NCI-H1105 treated with DMSO at 0.1 percent for 48 hours (cell line): ENCODE measurements at places on chromosomes 16 and 17.

- DNase-seq: no peak
Observed at GRCh38 chr17:59327981-59328290, 3.5 kb upstream of the YPEL2 start.

- DNase-seq: peak; percentile 63
Observed at GRCh38 chr17:41518789-41519449, at the start of gene KRT15. KRT15 (minus strand) TSS chr17:41518890; CDS start chr17:41518827, 63 bp downstream.

DNA sequence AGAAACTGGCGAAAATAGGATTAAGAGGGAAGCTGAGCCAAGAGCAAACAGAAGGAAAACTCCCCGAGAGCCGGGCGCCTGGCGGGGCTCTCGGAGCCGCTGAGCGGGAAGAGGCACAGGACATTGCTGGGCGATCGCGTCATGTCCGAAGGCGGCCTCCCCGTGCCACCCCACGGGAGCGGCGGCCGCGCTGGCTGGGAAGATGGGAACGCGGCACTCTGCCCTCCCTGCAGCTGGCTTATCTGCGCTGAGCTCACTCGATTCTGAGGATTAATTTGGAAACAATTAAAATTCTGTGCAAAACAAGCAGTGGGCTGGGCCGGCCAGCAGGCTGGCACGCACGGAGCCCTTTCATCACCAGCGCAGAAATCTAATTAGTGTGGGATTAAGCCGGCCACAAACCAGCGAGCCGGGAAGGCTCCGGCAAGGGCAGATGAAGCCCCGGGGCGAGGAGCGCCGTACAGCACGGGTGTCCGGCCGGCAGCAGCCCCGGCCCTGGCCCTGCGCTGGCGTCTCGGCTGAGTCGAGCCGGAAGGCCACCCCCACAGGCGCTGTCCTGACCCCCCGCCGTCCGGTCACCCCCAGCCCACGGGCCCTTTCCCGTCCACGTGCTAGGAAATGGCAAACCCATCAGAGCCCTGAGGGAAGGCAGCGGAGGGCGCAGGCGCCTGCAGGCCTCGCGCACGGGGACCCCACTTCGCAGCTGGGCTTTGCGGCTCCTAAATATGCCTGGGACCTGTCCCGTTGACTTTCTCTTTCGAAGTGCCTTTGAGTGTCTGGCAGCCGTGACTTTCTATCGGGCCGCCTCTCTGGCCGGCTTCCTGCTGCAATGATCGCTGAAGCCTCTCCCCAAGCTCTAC is 37.9 kb downstream of the SOX8 start:
- peak; percentile 8 for DNase-seq

DNA sequence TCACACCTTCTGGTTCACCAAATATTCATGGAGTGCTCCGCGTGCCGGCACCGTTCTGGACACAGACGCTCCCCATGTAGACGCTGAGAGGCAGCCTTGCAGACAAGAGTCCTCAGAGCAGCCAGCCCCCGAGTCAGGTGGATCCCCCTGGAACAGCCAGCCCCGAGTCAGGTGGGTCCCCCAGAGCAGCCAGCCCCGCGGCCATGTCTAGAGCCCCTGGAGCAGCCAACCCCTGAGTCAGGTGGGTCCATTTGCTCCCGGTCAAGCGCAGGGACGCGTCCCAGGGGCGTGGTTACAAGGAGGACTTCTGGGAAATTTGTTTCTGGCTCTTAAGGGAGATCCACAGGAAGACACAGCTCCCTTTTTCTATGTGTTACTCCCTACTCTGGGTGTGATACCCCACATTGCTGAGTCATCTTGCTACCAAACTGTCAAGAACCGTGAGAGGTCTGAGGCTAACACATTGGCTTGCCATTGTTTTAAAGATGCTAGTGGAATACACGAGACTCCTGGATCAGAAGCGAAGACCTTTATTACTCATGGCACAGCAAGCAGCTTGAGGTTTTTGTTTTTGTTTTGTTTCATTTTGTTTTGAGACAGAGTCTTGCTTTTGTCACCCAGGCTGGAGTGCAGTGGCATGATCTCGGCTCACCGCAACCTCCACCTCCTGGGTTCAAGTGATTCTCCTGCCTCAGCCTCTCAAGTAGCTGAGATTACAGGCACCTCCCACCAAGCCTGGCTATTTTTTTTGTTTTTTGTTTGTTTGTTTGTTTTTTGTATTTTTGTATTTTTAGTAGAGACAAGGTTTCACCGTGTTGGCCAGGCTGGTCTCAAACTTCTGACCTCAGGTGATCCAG is 43.3 kb upstream of the CBFA2T3 start:
- DNase-seq: no peak

GRCh38 chr17:80944326-80944725 is 47.3 kb upstream of the CHMP6 start:
- DNase-seq: no peak

- no peak for DNase-seq
Observed at GRCh38 chr17:80769936-80770625, 221.6 kb upstream of the CHMP6 start.

GRCh38 chr17:60318326-60318725 is 73.6 kb downstream of the USP32 start:
- DNase-seq: no peak

DNA sequence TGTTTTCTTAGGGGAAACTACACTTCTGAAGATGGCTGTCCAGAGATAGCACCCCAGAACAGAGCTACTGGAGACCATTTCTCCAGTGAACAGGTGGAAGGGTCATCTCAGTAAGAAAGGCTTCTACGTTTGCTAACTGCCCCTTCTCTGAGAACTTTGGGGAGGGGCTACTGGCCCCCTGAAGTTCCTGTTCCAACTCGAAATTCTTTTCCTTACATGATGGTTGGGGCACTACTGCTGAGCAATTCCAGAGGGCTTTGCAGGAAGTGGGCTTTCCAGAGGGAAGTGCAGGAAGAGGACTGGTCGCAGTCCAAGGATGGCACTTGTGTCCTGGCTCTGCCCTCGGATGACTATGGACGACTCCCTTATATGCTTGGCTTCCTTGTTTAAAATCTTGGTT is 31.2 kb downstream of the TOM1L2 start:
- DNase-seq: no peak

- DNase-seq: no peak
Observed at GRCh38 chr17:14330492-14330962, 29.6 kb downstream of the HS3ST3B1 start.

GRCh38 chr16:67068212-67068753 is 39.3 kb downstream of the CBFB start:
- DNase-seq: no peak

DNA sequence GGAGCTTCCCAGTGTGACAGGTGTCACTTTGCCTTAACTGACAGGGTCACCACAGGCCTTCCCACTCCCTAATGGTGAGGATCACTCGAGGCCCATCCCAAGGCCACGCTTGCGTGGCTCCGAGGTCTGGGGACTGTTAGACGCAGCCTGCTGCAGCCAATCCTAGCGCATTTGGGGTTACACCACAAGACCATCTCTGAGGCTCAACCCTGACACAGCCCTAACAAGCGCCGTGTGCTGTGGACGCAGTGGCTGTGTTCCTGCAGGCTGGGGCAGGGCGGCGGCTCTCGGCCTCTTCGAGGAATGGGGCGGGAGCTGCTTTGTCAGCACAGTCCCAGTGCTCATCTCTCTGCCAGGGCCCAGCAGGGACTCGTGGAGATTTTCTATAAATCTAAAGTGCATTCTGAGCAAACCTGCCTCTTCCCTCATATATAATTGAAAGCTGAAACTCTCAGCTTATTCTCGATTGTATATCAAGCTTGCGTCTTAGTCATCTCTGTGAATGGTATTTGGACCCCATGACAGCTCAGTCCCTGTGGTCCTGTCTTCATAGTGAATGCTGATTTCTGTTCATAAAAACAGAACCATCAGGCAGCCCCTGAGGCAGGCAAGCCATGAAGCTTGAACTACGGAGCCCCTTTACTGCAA is 65.8 kb upstream of the CHMP6 start:
- DNase-seq: no peak

DNA sequence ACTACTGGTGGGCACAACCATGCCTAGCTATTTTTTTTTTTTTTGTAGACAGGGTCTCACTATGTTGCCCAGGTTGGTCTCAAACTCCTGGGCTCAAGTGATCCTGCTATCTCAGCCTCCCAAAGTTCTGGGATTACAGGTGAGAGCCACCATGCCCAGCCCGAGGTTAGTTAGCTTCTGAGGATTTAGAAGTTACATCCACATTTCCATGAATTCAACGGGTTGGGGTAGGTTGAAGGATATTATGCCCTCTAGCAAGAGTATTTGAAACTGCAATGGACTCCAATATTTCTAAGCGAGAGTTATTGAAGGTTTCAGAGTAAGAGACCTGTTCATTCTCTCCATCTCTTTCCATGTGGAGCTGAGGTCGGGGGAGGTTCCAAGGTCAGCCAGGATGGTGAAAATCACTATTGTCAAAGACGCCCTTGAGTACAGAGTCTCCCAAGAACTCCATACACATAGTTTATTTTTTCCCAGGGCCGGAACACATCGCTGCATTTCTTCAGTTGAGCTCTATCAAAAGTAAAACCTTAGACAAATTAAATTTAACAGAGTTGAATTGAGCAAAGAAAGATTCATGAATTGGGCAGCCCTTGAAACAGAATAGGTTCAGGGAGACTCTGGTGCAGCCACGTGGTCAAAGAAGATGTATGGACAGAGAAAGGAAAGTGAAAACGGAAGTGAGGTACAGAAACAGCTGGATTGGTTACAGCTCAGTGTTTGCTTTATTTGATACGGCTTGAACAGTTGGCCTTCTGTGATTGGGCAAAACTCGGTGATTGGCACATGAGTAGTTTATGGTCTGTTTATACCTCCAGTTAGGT is 19.0 kb upstream of the ITPRIPL2 start:
- no peak for DNase-seq

- DNase-seq: no peak
Observed at GRCh38 chr16:74466872-74467271, 45.6 kb upstream of the CLEC18B start.

GRCh38 chr17:37134050-37134449 is 185.3 kb downstream of the AATF start:
- DNase-seq: no peak

DNA sequence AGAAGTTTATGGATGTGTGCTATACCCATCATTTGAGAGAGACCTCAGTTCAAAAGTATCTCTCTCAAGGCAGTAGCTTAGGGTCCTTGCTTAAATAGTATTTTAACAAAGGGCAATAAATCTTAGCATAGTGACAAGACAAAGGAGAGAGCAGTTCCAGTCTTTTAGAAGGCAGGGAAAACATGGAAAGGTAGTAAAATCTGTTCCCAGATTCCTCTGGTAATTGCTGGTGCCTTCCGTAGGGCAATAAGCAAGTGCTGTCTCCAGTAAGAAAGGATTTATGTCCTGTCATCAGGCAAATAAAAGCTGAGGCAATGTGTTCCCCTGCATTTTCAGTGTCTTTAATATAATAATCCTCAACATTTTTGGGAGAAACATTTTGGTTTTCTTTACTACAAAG is 149.0 kb upstream of the MPHOSPH6 start:
- DNase-seq: no peak

DNA sequence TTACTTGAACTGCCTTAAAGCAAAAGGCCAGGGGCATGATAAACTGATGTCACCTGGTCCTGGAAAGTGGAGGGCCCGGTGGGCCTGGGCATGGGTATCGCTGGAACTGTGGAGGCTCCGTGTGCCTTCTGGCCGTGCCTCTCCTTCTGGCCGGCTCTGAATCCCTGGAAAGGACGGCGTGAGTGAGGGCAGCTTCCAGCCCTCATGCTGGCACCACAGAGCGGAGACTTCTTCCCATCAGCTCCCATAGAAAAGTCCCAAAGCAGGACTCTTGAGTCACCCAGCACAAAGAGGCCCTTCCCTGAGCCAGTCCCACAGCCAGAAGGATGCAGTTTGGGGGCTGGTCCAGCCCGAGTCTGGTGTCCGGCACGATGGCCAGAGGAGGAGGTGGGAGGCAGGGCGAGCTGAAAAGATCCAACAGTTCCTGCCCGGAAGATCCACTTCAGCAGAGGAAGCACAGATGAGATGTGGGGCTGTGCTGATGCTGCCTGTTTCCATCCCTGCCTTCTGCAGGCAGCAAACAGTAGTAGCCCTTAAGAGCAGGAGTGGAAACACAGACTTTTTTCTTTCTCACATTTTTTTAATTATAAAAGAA is 7.8 kb downstream of the GAA start:
- no peak for DNase-seq

GRCh38 chr17:63918305-63918704 is 334 bp downstream of the GH1 start:
- DNase-seq: no peak

DNA sequence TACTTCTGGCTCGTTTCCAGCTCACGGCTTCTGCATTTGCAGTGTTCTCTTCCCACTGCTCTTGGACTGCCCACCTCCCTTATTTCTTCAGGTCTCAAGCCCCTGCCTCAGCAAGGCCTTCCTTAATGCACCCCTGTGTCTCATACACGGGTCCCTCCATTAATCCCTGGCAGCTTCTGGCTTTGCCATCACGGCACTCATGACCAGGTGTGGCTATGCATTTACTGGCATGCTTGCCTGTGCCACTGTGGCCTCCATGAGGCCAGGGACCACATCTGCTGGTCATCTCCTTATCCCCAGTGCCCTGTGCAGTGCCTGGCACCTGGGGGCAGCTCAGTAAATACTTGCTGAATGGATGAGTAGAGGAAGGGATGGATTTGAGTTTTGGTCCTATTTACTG is 114.1 kb downstream of the C16orf78 start:
- no peak for DNase-seq

DNA sequence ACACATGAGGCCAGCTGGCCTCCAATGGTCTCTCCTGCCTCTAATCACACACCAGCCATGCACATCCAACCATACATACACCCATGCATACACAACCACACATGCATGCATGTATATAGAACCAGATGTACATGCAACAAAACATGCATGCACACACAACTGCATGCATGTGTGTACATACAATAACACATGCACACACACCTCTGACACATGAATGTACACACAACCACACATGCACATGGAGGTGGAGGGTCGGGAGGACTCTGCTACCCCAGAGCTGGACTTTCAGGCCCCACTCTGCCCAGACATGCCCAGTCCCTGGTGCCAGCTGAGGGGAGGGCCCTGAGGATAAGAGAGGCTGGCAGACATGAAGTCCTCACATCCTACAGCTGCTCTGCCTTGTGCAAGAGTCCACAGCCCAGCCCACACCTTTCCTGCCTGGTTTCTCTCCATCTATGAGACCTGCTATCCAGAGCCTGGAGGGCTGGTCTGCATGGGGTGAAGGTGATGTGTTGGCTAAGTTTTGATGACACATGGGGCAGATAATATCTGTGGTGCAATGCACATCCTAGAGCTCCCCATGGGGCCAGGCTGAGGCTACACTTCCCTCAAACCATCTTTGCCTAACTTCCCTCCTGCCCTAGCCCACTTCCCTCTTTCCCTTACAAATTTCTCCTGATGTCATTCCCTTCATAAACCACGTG is 50.9 kb upstream of the SDK2 start:
- no peak for DNase-seq
